ENCODE measurements at places on chromosomes 7 and 10. TPM values are rescaled to one million over a fixed set of nuclear protein-coding genes. Genes with fewer than 3 reads are reported as not detected.

Gene GHITM
- total RNA-seq = 289 TPM

DNA sequence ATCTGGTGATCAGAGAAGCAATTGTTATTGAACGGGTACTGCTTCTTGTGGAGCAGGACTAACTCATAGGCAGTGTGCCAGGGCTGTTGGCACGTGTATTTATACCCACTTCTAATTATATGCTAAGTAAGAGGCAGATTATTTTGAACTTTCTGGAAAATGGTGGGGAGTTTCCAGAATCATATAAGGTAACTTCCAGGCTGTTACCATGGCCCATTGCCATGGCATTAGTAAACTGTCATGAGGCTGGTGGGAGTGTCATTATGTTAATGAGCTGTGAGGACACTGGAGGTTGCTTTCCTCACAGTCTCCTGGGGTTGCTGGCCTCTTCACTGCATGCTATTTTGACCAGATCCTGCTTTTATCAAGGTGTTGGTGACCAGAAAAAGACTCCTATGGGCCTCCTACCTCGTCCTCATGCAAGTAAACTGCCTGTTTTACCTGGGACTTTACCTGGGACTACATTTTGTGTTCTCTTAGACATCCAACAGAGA lies 122.6 kb downstream of the KCND2 start:
- H3K4me3 ChIP-seq = no peak overlapping the region
- H3K4me1 ChIP-seq = no peaks in the 10 kb centered on the region
- no peaks in the 10 kb centered on the region for H3K27me3 ChIP-seq
- no peak for DNase-seq
- H3K36me3 ChIP-seq = no peaks in the 10 kb centered on the region

DNA sequence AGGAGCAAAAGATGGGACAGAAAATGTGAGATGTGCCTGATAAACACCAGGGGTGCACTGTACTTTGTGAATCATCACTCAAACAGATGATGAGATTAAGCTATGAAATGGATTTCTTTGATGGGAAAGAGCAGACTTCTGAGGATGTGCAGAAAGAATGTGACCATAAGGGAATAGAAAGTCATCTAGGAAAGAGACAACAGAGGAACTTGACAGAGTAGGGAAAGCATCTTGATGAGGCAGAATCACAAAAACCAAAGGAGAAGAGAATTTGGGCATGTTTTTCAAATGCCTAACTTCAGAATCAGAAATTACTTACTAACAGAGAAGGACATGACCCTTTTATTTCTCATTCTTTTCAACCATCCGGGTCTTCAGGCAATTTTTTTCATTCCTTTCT lies 82.4 kb upstream of the LRRTM3 start:
- H3K27me3 ChIP-seq = no peaks in the 10 kb centered on the region
- no peaks in the 10 kb centered on the region for H3K36me3 ChIP-seq
- H3K4me1 ChIP-seq = no peaks in the 10 kb centered on the region
- DNase-seq = no peak
- H3K27ac ChIP-seq = no peak overlapping the region

- no peaks in the 10 kb centered on the region for H3K27me3 ChIP-seq
- peaks cover 9% of the 10 kb centered on the region for H3K36me3 ChIP-seq
- no peak for DNase-seq
- H3K4me1 ChIP-seq = peaks cover 3% of the 10 kb centered on the region
- peak overlapping the region; percentile 97 for H3K27ac ChIP-seq
Observed at GRCh38 chr10:68406111-68406814, 814 bp downstream of the RUFY2 start.

Gene GDF2
- total RNA-seq = not detected

DNA sequence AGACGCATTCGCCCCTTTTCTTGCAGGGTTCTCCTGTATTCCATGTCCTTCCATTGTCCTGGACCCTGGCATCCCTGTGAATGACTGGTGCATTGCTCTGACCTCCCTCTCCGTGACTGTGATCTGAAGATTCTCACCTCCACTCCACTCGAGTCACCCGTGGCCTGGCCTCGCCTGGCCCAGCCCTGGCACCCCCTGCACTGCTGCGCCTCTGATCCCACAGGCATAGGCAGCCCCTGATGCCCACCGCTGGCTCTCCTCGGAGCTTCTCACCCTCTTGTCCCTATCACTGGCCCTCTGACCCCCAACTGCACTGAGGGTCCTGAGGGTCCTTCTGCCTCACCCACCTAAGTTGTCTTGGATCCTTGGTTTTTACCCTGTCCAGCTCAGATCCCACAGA lies 2.2 kb upstream of the MMP21 start:
- H3K27me3 ChIP-seq = no peaks in the 10 kb centered on the region
- no peak for DNase-seq
- no peak overlapping the region for H3K27ac ChIP-seq
- no peaks in the 10 kb centered on the region for H3K4me1 ChIP-seq
- H3K4me3 ChIP-seq = no peak overlapping the region
- H3K36me3 ChIP-seq = no peaks in the 10 kb centered on the region

- peak within 1 kb of the TSS; percentile 78 for H3K27ac ChIP-seq
- H3K4me1 ChIP-seq = peaks cover 64% of the 10 kb centered on the region
- peaks cover 8% of the 10 kb centered on the region for H3K36me3 ChIP-seq
- H3K27me3 ChIP-seq = no peaks in the 10 kb centered on the region
- DNase-seq = no peak
Observed at GRCh38 chr7:149773446-149774236, at the start of gene ZNF467. TSS of gene ZNF467 (minus strand) at chr7:149773588. CDS start at chr7:149771032, 2,556 bp downstream.

Gene SH2D4B
- total RNA-seq = not detected
